CD4-positive, alpha-beta T cell treated with Interleukin-10 for 1 hour (primary cell): ENCODE measurements at places on chromosomes 11 and 22.

DNA sequence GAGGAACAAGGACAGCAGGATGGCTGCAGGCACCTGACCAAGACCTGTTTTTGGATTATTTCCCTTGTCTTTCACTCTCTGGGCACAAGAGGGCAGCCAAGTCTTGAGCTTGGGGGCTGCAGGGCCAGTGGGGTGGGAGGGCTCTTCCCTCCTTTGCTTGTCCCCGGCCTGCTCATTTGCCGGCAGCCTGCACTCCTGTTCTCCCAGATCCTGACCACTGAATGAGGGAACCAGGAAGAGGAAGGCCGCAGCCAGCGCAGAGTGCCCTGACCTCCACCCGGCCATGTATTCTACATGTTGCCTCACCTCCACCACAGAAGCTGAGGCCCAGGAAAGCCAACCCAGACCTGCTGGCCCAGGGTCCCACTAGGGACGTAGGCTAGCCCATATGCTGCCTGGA is 15.5 kb upstream of the NNMT start:
- no peak for DNase-seq

GRCh38 chr11:65506772-65507505 is 8.1 kb downstream of the MALAT1 start:
- DNase-seq: peak; percentile 79

DNA sequence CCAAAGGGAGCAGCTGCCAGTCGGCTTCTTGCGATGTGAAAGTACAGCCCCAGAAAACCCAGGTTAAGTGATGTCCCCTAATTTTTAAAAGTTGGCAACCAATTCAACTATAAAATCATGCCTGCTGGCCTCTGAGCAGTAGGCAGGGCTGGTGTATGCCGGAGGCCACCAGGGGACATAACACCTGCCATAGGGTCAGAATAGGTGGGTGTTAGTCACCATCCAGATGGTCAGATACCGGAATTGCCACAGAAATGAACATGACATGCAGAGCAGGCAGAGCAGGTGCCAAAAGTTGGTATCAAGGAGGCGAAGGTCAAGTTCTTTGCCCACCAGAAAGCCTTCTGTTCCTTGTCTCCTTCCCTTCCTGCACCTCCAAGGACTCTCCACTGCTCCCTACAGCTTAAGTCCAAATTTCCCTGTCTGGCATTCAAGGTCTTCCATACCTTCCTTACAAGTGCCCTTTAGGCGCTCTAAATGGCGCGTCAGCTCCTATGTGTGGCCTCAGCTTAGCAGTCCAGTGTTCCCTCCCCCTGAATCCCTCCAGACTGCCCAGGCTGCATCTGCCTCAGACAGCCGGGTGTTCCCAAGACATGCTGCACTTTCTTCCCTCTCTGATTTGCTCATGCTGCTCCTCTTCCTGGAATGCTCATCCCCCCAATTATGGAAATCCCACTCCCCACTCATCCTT is 45.1 kb downstream of the PTPRJ start:
- no peak for DNase-seq

DNA sequence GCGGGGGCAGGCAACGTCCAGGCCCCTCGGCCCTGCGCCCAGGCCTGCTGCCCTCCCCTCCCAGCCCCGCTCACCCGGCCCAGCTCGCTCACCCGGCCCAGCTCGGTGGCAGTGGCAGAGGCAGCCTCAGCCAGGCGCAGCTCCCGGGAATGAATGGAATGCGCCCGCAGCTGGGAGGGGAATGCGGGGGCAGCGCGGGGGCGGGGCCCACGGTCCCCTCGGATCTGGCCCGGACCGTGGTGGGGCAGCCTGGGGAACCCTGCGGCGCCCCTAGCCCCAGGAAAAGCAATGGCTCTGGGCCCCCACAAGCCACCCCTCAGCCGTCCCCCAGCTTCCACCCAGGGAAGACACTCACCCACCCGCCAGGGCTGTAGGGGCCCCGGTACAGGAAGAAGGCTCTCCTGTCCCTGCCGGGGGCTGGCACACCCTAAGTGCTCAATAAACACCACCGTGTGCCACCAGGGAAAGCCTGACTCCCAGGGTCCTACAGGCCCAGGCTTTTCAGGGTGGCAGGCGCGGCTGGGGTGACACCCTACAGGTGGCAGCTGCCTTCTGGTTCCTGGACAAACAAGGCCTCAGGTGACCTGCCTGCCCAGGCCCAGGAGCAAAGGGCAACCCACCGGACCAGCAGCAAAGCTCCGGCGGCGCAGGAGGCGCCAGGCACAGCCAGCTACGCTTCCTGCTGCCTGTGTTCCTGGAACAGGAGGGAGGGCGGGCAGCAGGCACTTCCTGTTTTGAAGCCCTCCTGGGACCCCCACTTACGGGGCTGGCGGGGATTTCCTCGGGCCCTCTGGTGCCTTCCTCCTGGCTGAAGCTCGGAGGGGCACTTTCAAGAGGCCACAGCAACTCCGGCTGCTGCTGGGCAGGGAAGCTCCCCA is 13.8 kb downstream of the PLXNB2 start:
- DNase-seq: no peak

DNA sequence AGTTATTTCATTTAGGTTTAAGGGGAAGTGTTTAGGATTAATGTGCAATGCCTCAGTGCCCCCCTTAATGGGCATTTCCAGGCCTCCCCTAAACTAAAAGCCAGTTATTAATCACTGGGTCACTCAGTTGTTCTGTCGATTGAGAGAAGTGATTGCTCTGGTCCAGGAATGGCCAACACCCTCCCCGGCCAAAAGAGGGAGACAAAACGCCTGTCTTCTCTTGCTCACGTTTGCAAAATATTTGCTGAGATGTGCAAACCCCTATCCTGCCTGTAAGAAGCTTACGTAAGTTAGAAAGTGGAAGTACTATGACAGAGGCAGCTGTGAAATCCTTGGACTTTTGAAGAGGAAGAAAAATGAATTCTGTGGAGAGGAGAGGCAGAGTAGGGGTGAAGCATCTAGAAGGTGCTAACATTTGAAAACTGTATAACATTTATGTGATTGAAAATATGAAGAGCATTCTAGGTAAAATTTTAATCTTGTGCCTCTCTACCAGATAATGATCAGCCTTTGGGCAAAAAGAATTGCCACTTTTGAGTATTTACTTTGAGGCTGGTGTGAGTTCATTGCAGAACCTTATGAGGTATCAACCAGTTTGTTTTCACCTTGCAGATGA is 37.7 kb downstream of the NTM start:
- no peak for DNase-seq

GRCh38 chr11:9568854-9569587 is 4.4 kb upstream of the WEE1 start:
- DNase-seq: peak; percentile 48

DNA sequence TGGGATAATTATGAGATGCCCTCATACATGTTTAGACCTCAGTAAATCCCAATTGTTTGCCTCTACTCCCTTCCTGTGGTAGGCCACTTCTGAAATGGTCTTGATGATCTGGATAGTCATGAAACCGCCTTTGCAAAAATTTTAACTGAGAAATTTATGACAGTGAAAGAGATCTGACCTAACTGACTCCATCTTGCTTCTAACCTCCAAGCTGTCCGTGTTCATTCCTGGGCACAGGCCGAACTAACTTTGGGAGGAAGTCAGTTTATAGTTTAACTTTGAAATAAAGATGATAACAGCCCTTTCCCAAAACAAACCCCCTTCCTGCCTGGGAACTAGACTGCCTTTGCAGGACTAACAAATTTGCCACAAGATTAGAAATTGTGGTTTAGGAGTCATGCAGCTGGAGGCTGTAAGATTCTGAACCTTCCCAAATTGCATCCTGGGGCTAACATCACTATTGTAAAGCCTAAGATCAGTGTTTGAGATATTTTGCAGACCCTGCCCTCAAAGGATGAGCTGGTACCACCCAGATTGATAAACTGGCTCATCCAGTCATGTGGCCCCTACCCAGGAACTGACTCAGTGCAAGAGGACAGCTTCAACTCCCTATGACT is 19.9 kb upstream of the CTR9 start:
- no peak for DNase-seq

DNA sequence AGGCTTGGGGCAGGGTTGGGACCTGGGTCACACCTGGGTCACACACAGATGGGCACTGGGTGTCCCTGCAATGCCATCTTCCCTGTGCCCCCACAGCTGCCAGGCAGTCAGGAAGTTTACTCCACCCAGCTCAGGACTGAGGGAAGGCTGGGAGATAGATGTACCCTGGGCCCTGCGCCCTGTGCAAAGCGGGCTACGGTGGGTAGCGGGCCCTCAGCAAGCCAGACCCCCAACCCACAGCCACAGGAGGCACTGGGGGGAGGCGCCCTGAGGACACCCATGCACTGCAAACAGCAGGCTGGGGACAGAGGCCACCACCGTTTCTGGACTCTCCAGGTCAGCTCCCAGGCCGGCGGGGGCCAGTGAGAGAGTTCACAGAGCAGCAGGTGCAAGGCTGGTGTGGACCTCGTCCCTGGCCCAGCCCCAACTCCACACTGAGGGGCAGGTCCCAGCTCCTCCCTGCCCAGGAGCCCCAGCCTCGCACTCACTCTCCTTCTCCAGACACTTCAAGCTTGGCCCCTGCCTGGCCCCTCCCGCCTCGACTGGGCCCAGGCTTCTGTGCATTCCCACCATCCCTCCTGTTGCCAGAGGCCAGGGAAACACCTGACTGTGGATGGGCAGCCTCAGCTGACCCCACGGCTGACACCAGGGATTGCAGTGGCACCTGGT is 4.9 kb downstream of the DUSP8 start:
- no peak for DNase-seq

DNA sequence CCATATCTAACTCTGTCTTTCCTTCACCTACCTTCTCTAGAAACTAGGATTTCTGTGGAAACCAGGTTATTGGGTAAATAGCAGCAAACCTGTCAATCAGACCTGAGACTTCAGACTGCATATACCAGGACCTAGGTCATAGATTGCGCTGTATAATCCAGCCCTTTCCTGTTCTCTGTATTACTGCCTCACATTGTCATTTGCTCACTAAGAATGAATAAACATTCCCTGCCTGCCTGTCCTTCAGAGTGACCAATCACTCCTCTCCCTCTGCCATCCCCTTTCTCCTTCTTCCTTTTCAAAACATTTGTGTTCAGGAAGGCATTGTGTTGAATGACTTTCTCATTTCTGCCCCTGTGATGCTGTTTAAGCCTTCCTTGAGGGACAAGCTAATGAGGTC is 14.1 kb upstream of the FZD4 start:
- no peak for DNase-seq

GRCh38 chr11:31069447-31070205 is 299.9 kb downstream of the DCDC1 start:
- DNase-seq: no peak

DNA sequence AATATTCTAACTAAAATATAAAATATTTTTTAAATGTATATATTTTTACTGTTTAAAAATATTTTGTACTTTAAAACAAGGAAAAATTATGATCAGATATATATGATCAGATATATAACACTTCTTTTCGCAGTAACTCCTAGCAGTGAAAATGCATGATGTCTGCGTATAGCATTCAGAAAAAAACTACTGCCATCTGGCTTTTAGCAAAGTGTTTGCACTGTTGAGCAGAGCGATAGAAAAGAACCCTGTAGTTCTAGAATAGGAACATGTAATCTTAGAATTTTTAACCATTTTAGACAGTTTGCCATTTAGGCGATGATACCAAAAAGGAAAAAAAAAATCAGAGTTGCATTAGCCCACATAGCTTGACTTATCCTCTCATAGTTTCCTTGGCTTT is 370.4 kb upstream of the ANO3 start:
- DNase-seq: no peak

DNA sequence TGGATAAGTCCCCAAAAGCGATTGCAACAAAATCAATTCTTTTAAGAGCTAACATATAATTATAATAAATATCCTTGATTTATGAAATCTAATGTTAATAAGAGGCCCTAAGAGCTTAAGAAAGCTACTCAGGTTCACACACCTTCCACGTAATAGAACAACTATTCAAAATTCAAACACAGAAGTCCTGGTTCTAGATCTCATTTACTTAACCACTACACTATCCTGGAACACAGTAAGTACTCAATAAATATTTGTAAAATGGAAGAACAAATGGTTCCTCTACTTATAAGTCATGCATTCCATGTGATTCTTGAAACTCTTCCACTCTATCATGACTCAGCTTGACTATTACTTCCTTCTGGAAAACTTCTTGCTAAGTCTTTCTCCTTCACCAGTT is 268.2 kb downstream of the FAM181B start:
- no peak for DNase-seq
